ENCODE measurements at places on chromosomes 4 and X. TPM values are rescaled to one million over a fixed set of nuclear protein-coding genes. Genes with fewer than 3 reads are reported as not detected.

Gene CT55
- not detected for polyA plus RNA-seq

Gene SERPINA7
- polyA plus RNA-seq, result not detected

DNA sequence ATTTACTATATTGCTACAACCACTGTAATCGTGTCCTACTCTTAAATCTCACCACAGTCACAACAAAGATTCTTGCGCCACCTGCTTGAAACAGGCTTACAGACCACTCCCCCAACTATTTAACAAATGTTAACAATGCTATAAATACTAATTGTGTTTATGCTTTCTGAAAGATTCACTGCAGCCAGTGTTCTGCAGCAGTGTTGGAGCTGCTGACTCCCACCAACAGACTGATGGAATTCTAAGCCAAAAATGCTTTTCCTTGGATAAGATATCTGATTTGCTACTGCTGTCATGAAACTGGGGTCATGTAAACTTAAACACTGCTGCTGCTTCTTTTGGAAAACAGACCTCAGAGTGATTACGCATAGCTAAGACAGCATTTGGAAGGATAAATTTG lies 244.2 kb upstream of the MAB21L2 start:
- no peak for DNase-seq

Gene GASK1B
- polyA plus RNA-seq, result 82.2 TPM

DNA sequence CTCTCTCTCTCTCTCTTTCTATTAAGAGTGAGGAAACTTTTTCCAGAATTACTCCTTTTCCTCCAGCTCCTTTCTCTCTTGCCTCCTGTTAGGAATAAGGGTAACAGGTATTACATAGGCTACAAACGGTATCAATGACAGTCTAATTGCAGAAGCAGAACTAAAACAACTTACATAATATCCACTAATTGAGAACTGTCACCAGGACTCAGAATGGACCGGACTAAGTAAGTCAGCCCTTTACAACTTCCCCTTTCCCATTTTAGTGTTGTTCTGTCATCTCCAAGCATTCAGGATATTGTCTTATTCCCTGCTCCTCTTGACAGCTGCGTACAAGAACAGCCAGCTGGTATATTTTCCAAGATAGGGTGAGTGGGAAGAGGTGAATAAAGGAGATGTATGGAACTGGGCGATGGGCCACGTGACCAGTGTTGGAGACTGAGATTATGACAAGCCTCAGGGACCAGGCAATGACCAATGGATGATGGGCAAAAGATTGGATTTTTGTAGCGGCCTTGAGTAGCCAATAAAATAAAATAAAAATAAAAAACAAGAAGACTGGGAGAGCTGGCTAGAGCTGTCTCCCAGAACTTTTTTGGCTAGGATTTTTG lies 2.3 kb upstream of the FNIP2 start:
- DNase-seq, result peak; percentile 82

DNA sequence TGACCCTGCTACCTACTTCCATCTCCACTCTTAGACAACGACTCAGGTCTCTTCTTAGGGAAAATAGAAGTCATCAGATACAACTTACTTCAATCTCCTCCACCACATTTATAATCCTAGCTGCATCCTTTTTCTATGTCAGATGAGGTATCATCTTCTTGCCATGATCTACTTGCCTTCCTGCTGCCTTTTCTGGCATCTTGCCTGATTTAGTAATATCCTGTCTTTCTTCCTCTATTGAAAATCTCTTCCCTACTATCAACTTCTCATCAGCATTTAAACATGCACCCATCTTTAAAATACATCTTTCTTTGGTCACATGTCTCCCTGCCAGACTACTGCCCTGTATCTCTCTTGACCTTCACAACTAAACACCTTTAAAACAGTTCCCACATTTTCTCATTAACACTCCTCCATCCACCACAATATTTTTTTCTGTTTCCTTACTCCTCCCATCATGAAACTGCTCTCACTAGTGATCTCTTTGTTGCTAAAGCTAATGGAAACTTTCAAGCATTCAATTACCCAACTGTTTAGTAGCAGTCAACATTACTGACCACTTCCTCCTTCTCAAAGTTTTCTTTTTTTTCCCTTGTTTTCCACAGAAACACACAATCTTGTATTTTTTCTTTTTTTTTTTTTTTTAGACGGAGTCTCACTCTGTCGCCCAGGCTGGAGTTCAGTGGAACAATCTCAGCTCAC lies 100.8 kb upstream of the CXorf66 start:
- peak; percentile 52 for DNase-seq

GRCh38 chr4:140635606-140636005 lies 66.8 kb upstream of the UCP1 start:
- DNase-seq, result no peak

Gene CLNK
- not detected for polyA plus RNA-seq

DNA sequence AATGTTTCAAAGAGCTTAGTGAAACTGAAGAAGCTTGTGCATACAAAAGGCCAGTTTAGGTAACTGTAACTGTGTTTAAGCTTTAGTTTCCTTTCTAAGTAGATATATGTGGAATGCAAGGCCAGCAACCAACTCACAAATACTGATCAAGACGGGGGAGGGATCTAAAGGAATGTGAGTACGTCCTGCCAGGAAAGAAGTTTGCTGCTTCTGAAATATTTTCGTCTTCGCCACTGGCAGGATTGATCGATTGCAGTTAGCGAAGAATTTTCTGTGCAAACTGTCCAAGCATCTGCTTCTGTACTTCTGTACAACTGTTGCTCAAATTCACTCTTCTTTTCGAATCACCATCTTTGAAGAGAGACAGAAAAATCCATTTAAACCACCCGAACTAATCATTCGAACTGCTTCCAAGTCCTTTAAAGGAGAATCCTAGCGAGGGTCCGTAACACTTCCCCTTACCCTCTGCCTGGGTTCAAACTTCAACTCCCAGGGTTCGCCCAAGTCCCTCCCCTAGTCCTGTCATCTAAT lies 373 bp upstream of the INTS6L start:
- DNase-seq, result no peak

DNA sequence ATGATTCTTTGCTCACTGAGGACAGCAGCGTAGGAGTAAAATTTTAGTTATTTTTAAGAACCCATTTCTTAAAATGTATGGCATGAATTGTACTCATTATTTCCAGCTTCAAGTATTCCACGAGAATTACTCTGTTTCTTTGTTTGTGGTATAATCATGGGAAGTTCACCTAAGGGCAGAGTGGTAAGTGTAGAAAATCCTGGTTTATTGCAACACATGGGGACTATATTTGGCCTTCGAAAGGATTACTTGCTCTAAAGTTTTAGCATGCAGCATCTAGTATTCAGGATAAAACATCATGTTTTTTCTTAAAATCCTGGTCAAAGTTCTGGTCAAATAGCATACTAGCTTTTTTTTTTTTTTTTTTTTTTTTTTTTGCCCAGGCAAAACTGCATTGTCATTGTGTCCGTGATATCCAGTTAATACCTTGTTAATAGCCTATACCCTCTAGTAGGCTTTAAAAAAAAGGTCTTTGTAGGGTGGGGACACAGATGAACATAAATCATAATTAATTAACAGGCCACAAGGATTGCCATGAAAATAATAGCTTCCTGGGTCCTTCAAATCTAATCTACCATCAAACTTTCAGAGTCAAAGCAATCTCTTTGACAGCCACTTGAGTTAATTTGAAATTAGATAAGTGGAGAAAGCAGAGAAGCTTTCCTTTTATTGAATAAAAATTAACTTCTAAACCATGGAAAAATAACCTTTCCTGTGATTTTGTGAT lies 44.6 kb upstream of the VEGFC start:
- no peak for DNase-seq

Gene TMPRSS11B
- not detected for polyA plus RNA-seq

Gene UBE2K
- polyA plus RNA-seq, result 66.8 TPM

GRCh38 chrX:18676470-18676869 lies 4.6 kb upstream of the RS1 start:
- no peak for DNase-seq

Measured in CD14-positive monocyte (primary cell).